ENCODE measurements at places on chromosomes 5 and 9.

GRCh38 chr9:121505903-121506735 lies 6.5 kb upstream of the GGTA1 start:
- no peak for DNase-seq

- DNase-seq = no peak
Measured at GRCh38 chr5:100516285-100516684, 18.9 kb upstream of the FAM174A start.

DNA sequence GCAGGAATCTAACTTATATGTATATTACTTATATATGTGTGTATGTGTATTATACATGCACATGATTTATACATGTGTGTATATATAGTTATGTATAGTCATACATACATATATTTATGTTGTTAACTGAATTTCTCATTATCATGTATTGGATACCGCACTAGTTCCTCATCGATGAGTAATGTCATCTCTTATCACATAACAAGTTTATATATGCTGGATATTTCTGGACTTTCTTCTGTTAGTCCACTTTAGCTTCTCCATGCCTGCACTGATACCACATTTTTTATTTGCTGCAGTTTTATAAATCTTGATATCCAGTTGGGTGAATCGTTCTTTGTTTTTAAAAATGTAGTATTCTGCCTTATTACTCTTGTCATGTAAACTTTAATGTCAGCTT lies 50.2 kb downstream of the APC start:
- DNase-seq = no peak

DNA sequence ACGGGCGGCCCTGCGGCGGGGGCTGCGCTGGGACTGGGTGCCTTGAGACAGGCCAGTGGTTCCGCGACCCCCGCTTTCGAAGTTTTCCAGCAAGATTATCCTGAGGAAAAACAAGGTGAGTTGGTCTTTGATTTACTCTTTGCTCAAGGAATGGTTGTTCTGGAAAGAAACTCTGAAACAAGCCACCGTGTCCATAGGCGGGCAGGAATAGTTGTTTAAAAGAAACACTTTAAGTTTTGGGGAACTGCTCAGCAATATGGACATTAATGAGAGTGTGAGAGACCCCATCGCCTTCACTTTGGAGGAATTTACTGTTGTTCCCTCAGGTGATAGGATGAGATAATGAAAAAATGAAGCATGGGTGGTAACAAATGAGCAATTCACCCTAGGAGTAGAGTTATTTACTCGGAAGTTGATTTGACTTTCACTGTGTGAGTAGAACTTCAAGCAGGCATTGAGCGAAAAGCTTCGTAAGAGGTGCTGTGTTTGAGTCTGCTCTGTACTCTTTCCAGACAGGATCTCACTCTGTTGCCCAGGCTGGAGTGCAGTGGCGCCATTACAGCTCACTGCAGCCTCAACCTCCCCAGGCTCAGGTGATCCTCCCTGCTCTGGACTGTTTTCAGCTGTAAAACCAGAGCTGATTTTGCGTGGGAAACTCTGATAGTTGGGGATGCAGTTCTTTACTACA lies 1.1 kb downstream of the DMRTA1 start:
- no peak for DNase-seq

All from GM10248 (cell line).